ENCODE measurements at places on chromosomes 7 and 10. TPM values are rescaled to one million over a fixed set of nuclear protein-coding genes. Genes with fewer than 3 reads are reported as not detected.

Gene CROT
- total RNA-seq, result 7.7 TPM

Gene SEMA3A
- 5.7 TPM for total RNA-seq

Gene PHKG1
- 0.21 TPM for total RNA-seq

Gene ASZ1
- not detected for total RNA-seq

Gene ADRA2A
- total RNA-seq, result 0.06 TPM

Gene BCL7B
- 67.4 TPM for total RNA-seq

Gene CPXM2
- not detected for total RNA-seq

Gene LGI1
- total RNA-seq, result not detected

Gene HMX3
- not detected for total RNA-seq

Gene HOXA3
- total RNA-seq, result 8.1 TPM

Gene CFAP58
- 0.12 TPM for total RNA-seq

Gene CRHR2
- total RNA-seq, result not detected

Gene GIMAP4
- not detected for total RNA-seq

Gene TUBAL3
- 0.48 TPM for total RNA-seq

Gene GRM3
- not detected for total RNA-seq

Gene COL28A1
- total RNA-seq, result 0.99 TPM

Gene MEOX2
- not detected for total RNA-seq

Gene SFTPA1
- total RNA-seq, result not detected

Gene HNRNPF
- 331 TPM for total RNA-seq

Gene UBE2D1
- total RNA-seq, result 6.8 TPM

Gene ZNF804B
- total RNA-seq, result not detected

Gene ZDHHC6
- 27.6 TPM for total RNA-seq

Gene CCDC172
- total RNA-seq, result not detected

Gene VPS37D
- total RNA-seq, result 2.9 TPM

Gene ZNF248
- total RNA-seq, result 3.8 TPM

Gene MSS51
- total RNA-seq, result 0.41 TPM

Gene NACAD
- 0.29 TPM for total RNA-seq

Gene TMEM184A
- 12.6 TPM for total RNA-seq

Gene ACSM6
- not detected for total RNA-seq

Gene STEAP4
- total RNA-seq, result not detected

Gene SLC18A2
- total RNA-seq, result not detected

Gene MRLN
- total RNA-seq, result not detected

Gene FEZF1
- not detected for total RNA-seq

Gene ENKUR
- not detected for total RNA-seq

Gene AGAP9
- total RNA-seq, result 9.7 TPM

Gene ZNF736
- not detected for total RNA-seq

Gene SYNPO2L
- total RNA-seq, result not detected

Gene ALOX5
- 0.38 TPM for total RNA-seq

Gene LIPF
- not detected for total RNA-seq

Gene ZNF722
- total RNA-seq, result not detected

Gene HOXA4
- 2.3 TPM for total RNA-seq

Gene SLC4A2
- total RNA-seq, result 267 TPM

Gene PTPRN2
- total RNA-seq, result 0.93 TPM

Gene TRDMT1
- 4.0 TPM for total RNA-seq

Gene PRLHR
- not detected for total RNA-seq

Gene TUBB8
- total RNA-seq, result not detected

Gene SPDYE1
- total RNA-seq, result not detected

Gene KCP
- total RNA-seq, result 0.18 TPM

Gene FFAR4
- total RNA-seq, result 0.44 TPM

Gene ASAH2
- total RNA-seq, result 3.2 TPM

Gene KCNH2
- 0.37 TPM for total RNA-seq

Gene SLC26A5
- not detected for total RNA-seq

Measured in A549 treated with RU486 at 1 μM for 4 hours (cell line).